ENCODE measurements at places on chromosomes 7 and 10.

- no peak for DNase-seq
These were observed 77.6 kb downstream of the BICC1 start for GRCh38 chr10:58590152-58590840.

DNA sequence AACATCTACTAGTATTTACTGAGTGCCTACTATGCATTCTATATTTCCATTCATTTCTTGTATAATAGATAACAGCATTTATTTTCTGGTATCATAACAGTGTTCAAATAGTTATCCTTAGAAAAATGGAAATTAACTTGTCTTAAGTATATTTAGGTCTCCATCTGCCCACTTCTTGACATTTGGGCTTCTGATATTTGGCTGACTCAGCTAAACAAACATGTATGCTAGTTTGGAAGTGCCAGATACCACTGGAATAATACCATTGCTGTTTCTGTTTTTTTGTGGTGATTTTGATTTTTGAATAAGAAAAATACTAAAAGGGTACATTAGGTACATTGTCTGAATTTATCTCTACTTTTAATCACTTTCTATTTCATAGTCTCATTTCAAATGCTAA, 169.2 kb downstream of the ST7 start:
- DNase-seq: no peak

DNA sequence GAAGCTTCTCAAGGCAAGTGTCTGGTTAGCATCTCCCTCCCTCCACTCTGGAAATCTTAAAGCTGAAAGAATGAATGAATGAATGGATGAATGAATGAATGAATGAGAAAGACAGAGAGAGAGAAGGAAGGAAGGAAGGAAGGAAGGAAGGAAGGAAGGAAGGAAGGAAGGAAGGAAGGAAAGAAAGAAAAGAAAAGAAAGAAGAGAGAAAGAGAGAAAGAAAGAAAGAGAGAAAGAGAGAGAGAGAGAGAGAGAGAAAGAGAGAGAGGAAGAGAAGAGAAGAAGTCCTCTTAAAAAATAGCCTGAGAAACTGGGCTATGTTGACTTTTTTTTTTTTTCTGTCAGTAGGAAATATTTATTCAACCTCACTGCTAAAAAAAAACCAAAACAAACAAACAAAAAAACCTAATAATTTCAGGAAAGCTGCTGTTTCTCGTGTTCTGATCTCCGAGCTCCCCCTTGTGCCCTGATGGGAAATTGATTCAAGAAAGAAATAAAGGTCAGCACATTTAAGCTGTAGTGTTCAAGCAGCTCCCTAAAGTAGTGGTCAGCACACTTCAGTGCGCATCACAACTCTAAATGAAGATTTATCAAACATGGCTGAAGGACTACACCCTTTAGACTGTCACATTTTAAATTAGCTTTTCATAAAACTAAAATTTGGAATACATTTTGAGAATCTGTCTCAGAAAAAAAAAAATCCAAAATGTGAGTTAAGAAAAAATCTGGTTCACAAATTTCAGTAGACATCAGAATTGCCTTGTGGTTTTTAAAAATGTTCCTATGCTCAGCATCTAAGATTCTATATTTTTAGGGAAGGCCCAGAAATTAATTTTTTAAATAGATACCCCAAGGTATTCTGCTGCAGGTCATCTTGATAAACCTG, 154.3 kb downstream of the ELAPOR2 start:
- no peak for DNase-seq

GRCh38 chr10:63382066-63382465, 83.7 kb downstream of the JMJD1C start:
- no peak for DNase-seq

- DNase-seq: no peak
These were observed 216.3 kb downstream of the CHRM2 start for GRCh38 chr7:137084607-137085380.

DNA sequence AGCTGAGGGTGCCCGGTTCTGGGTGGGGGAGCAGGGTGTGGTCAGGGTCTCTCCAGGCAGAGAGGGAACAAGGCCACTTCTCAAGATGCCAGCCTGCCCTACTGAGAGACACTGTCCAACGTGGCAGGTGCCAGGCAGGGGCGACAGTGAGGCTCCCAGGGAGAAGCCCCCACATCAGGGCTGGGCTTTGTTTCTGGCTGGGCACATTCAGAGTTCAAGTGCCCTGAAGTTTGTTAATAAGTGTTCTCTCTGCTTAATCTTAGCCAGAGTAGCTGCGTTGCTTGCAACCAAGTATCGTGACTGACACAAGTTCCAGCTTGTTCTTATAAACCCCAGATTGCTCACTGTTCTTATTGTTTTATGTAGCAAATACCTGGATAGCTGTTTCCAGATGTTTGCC, 21.8 kb downstream of the FOXL3 start:
- no peak for DNase-seq

Measured in stimulated activated CD8-positive, alpha-beta memory T cell treated with anti-CD3 and anti-CD28 coated beads, Interleukin-2, amount 100 ng/mL, for 1 hour (primary cell).